ENCODE measurements at places on chromosomes 1 and 21.

DNA sequence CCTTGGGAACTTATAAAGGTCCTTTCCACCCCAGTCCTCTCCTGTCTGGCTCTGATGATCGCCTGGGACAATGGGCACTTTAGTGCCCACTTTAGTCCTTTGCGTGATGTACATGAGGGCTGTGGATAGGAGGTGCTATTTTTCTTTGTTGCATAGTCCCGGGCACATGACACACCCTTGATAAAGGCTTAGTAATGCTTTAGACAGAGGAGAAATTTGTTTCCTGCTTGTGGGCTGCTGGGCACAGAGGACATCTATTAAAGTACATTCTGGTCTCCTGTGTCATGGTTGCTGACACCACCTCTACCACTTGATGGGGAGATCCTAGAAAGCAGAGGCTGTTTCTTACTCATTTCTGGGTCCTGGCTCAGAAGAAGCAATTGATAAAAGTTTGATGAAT lies 5.4 kb upstream of the KNCN start:
- DNase-seq, result no peak

DNA sequence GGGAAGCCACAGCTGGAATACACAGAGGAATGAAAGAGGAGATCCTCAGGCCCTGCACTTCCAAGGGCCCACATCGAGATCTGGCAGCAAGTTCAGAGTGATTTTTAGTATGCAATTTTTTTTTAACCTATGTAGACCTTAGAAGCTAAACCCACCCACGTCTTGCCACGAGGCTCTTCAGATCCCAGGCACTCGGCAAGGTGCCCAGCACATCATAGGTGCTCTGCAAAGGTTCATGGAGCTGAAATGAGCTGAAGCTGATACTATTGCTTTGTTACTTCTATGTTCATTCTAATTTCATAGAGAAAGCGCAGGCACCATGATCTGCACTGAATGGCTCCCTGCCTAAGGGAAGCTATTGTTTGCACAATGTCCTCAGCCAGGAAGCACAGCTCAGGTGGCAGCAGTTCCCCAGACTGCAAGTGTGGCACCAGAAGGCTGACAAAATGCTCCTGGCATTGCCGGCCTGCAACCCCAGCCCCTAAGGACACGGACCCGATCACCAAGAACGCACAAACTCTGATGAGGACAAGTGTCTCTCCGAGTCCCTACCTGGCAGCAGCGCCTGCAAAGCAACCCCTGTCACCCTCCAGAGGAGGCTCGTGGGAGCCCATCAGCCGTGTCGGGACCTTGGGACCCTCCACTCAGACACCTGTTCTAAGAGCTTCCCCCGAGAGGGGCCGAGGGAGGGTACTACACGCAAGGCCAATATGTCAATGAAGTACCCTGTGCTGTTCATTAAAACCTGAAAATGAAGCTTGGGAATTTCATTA lies 264.2 kb downstream of the NPHP4 start:
- DNase-seq, result no peak

DNA sequence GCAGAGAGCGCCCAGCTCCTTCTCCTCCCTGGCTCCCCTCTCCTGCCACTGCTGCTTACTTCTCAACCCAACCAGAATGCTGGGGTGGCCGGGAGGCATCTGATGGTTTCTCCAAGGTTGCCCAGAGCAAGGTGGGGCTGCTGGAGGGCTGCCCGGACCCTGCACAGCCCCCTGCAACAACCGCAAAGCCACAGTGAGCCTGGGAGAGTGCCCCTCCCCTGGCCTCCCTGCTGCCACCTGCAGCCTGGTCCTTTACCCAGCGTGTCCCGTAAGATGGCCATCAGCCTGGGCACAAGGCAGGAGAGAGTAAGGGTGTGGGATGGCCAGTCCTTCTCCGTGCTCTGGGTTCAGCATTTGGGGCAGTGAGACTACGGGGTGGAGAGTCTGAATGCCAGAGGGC lies 17.0 kb downstream of the MX2 start:
- DNase-seq, result no peak

DNA sequence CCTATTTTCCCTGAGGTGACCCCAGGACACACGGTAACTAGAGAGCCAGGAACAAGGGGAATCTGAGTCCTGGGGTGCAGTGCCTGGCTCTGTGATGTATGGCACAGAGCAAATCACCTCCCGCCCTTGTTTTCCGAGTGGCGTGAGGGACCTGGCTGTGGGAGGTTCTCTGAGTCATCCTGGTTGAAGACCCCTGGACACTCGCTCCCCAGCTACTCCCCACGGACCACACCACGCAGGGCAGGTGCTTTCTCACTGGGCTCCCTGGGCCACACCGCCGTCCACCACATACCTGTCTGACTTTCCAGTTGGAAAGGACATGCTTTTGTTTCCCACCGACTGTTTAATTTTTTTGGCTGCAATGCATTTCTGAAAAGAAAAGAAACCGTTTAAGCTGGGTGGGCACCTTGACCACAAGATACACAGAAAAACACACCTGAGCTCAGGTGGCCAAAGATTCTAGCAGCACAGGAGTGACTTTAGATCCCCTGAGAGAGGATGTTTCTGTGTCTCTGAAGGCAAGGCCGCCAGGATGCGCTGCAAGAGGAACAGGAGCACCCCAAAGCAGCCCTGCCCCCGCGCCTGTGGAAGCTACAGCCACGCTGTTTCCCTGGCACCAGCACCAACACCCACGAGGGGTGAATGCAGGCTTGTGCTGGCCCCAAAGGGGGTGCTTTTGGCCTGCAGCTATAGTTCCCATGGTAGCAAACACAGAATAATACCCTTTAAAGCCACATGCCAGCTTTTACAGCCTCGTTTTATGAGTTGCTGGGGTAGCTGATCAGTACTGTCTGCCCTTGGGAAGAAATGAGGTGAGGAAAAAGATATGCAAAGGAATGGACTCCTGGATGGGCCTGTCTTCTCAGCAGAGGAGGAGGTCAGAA lies 8.1 kb upstream of the SRM start:
- DNase-seq, result no peak

- DNase-seq, result no peak
These were observed 41.0 kb upstream of the IFFO2 start for GRCh38 chr1:18997508-18997907.

DNA sequence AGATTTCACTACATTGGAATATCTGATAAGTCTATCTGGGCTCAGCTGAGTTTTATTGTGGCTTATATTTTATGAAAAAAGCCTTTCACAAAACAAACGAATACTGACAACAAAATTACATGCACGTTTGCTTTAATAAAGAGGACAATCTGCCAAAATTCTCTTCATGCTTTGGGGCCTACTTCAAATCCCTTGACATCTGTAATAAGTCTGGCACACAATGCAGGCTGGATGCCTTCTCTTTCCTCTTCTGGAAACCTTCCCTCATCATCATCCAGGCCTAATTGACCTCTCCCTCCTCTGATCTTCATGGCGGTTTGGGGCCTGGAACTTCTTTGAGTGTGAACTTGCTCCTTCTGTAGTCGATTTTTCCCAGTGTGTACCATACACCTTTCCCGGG lies 70.3 kb downstream of the MAP10 start:
- DNase-seq, result no peak

DNA sequence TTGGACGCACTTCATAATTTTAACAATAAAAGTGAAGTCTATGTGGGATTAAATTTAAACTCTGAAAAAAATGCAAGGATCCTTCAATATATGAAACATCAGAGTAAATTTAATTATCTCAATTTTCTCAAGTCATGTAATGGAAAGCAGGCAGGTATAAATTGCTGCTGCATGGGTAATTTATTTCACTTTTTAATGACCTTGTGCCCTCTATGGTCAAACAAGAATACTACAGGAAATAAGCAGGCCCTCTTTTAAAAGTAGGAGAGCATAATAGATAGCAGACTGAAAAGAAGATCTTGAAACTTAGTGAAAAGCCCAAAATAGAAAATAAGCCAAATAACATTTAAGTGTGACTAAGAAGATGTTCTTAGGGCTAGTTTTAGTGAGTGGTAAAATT lies 22.9 kb downstream of the BCAS2 start:
- DNase-seq, result peak; percentile 7

GRCh38 chr1:221274373-221274772 lies 395.1 kb downstream of the HLX start:
- no peak for DNase-seq

DNA sequence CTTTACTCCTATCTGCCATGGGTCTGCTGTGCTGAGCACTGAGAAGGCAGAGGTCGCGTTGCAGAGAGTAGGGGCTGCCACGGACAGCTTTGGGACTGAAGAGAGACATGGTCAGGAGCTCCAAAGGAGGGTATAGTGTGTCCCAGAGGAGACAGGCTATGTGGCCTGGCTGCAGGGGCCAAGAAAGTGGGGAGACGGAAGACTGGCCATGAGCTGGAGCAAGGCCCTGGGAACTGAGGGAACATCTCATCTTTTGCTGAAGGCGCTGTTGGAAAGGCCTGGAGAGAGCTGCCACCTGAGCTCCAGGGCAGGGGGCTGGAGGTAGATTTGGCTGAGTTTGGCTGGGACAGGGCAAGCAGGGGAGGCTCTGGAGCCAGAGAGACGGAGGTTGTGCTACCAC lies 55.8 kb upstream of the AJAP1 start:
- no peak for DNase-seq

- DNase-seq, result peak; percentile 21
These were observed 1.9 kb downstream of the DHRS3 start for GRCh38 chr1:12615865-12616708.

- no peak for DNase-seq
These were observed 172.0 kb upstream of the CAMK1G start for GRCh38 chr1:209411491-209411929.

- DNase-seq, result no peak
These were observed 5.0 kb upstream of the HPCA start for GRCh38 chr1:32881291-32881690.

DNA sequence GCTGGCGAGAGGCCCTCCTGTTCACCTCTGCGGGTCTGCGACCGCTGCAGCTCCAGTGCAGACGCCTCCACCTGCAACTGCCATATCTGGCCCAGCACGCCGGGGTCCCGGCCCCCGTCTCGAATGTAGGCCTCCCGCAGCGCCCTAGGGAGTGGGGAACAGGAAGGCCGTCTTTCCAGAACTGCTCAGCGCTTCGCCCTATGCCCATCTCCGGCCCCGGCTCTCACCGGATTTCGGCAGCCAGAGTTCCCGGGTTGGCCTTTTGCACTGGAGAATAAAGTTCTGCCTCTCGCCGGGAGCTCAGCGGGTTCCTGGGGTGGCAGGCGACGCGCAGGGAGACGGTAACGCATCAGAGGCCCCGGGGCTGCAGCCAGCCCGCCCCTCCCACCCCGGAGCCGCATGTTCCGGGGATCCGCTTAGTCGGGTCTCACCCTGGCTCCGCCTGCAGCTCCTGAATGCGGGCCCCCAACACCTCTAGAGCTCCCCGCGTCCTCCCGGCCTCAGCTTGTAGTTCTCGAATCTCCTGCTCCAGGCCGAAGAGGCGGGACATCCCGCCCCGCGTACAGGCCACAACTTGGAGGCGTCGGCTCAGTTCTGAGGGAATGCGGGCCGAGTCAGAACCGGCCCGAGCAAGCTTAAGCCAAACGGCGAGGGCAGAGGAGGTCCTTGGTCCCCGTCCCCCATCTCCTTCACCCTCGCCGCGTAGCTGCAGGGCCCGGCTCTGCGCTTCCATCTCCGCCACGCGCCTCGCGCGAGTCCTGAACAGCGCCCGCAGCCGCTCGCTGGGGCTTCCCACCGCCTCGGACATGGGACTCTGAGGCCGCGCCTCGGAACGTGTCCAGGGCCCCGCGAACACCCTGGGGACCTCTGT lies 1.1 kb downstream of the CCDC17 start:
- no peak for DNase-seq

- DNase-seq, result no peak
These were observed 71.1 kb downstream of the TPR start for GRCh38 chr1:186303911-186304310.

DNA sequence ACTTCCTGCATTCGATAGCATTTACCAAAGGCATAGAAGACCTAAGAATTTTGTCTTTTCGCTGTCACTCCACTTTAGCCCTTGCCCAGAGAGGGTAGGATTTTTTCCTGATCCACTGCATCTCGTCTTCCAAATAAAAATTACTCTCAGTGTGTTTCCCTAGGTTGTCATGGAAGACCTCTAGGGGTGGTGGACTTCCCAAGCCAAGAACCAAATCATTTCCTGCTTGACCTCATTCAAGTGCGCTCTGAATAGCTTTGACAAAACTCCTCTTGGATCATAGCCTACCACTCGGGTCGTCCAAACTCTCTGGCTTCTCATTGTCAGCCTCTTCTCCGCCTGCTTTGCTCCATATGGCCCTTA lies 431 bp upstream of the C1orf52 start:
- DNase-seq, result no peak

DNA sequence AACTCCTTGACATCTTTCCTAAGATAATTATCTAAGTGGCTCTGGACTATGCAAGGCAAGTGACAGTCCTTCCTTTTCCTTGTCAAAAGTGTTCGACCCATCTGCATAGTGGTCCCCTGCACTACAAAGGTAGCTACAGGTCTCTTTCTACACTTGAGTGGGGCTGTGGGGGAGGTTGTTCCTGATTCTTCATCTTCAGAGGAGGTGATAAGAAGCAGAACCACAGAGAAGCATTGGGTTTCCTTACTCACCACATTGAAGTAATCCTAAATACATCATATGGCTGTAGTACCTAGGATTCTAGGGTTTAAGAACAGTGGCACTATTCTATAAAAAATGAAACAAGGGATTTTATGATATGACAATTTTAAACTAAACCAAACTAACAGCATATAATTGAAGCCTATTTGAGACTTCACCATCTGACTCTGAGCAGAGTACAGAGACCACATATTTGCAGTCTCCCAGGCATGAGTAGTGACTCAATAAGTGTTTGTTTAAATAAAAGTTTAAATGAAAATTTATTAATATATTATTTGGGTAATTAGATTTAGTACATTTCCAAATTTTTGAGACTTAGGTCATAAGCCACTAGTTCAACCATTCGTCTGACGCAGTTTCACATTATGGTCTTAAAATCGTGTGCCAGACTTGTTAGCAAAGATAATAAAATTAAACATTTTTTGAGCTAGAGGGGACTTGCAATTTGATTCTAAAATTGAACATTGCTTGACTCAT lies 54.9 kb upstream of the NEK7 start:
- no peak for DNase-seq

GRCh38 chr1:54479841-54480524 lies 68.0 kb upstream of the ACOT11 start:
- no peak for DNase-seq

GRCh38 chr21:28263974-28264373 lies 728.7 kb downstream of the LTN1 start:
- no peak for DNase-seq

DNA sequence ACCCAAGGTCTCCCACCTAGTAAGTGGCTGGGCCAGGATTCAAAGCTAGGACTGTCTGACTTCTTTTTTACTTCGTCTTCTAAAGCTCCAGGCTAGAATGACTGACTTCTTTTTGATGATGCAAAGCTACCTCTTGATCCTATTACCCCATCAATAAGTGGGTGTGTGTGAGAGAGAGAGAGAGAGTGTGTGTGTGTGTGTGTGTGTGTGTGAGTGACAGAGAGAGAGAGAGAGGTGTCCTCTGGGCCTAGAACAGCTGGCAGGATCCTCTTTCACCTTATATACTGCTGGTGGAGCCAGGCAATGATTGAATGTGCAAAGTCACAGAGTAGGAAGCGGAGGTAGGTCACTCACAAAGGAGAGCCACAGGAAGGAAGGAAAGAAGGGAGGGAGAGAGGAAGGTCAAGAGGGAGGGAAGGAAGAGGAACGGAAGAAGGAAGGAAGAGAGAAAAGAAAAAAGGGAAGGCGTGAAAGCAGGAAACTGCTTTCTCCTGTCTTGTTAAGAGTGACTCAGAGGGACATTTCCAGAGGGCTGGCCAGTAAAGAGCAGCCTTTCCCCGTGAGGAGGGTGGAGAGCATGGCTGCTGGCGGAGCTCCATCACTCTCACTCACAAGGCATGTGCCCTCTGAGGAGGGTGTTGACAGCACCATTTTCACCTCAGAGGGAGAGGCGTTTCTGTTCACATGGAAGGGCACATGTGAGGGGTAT lies 68.9 kb downstream of the CDC7 start:
- DNase-seq, result no peak

- no peak for DNase-seq
These were observed 28.0 kb upstream of the ATP1A1 start for GRCh38 chr1:116345011-116345410.

Measured in activated CD4-positive, alpha-beta T cell treated with anti-CD3 and anti-CD28 coated beads, Interleukin-10, Interleukin-2, amounts not matched to agents 100 ng/mL and 50 ng/mL, durations not matched to agents 16 hours and 8 hours (primary cell).